ENCODE measurements at places on chromosomes 5 and 9.

DNA sequence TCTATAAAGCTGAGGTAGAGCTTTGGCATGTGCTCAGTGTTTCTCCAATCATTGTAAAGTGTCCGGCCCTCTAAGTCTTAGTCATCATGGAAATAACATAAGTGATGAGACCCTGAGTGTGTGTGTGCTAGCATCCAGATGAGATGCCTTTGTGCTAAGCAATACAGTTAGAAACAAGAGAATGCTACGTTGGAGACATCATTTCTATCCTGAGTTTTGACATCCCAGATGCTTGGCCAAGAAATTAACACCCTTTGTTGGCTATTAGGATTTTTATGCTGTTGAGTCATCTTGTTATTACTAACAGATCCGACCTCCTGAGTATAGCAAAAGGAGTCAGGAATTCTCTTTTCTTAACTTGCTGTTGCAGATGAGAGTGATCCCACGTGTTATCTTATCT, 508.0 kb downstream of the GADD45G start:
- DNase-seq: no peak

- DNase-seq: no peak
Measured at GRCh38 chr9:110538647-110539041, 40.9 kb downstream of the SVEP1 start.

GRCh38 chr9:2991292-2991691, 147.4 kb upstream of the PUM3 start:
- no peak for DNase-seq

DNA sequence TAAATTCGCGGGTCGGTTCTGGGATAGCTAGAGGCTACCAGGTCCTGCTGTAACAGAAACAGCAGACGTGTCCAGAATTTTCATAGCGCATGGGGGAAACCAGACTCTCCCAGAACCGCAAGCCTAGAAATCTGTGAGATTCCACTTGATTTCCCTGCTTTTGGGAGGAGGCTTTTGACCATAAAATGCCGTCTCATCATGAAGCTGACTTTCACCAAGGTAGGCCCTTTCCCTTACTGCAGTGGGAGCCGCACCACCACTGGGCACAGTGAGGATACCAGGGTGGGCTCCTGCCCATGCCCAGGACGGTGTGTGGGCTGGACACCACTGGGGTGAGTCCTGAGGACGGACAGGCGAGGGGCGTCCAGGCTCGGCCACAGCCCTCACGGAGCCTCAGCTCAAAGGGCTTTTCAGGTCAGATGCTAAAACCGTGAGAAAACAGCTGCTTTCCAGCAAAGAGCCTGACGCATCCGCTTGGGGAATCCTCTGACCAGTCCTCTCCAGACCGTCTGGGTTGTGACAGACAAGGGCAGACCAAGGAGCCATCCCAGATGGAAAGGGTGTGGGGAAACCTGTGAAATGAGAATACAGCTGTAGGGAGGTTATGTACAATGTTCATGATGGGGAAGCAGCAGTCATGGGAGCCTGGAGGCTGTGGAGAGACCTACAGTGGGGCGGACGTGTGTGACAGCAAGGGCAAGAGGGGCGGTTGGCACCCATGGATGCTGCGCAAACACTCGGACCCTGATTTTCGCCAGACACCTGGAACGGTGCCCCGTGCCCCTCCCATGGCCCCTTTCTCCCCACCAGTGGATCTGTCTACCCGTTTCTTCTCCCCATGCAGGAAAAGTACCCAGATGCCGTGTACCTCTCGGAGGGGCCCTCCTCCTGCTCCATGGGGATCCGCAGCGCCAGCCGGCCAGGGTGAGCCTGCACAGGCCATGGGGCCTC, 59.2 kb downstream of the IPPK start:
- DNase-seq: no peak

GRCh38 chr9:112118009-112118408, 57.1 kb downstream of the SUSD1 start:
- no peak for DNase-seq

DNA sequence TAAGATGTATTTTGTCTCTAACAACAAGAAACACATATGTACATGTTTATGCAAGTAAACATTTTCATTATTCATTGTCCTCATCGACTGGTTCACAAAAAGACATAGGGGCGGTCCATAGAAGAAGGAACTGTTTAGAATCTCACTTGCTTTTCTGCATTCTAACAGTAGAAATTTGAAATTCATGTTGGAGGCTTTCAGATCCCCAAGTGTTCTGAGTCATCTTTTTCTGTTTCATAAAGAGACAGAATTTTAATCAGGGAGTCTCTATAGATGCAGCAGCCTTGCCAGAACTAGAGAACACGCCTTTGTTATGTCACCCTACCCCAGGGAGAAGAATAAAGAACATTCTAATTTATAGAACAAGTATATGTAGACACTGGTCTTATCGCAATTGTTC, 324.3 kb downstream of the GABRG2 start:
- DNase-seq: no peak

DNA sequence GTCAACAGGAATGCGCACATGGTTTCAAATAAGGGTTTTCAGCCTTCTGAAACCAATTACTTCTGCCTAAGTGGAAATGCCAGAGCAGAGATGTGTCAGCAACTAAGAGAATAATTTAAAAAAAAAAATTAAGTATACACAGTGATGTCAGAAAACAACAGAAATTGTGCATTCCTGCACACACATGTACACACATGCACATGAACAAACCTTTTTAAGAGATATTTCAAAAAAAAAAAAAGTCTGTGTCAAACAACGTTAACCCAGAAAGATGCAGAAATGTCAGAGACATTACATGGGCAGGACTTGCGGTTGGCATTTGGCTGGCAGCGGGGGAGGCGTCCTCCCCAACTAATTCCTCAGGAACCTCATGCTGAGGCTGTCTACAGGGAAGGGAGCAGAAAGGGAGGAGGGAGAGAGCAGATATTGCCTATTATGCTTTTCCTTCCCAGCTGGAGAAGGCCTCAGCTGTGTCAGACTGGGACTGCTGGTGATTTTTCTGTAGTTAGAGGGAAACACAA, 536.9 kb upstream of the WWC1 start:
- no peak for DNase-seq

Measured in NCI-H1092 treated with DMSO at 0.1 percent for 48 hours (cell line).